ENCODE measurements at places on chromosomes 13 and 19. TPM values are rescaled to one million over a fixed set of nuclear protein-coding genes. Genes with fewer than 3 reads are reported as not detected.

DAND5 gene
- total RNA-seq, result 0.15 TPM

ATCAY gene
- total RNA-seq, result not detected

CAPNS1 gene
- 539 TPM for total RNA-seq

UFM1 gene
- total RNA-seq, result 39.1 TPM

C19orf38 gene
- total RNA-seq, result 1.8 TPM

BRCA2 gene
- 23.6 TPM for total RNA-seq

MYO1F gene
- 420 TPM for total RNA-seq

GNG7 gene
- total RNA-seq, result 0.25 TPM

TBCB gene
- 200 TPM for total RNA-seq

ZNF682 gene
- total RNA-seq, result 5.5 TPM

TUBA3C gene
- total RNA-seq, result not detected

LPAR2 gene
- 43.2 TPM for total RNA-seq

OLFM4 gene
- not detected for total RNA-seq

CERS4 gene
- total RNA-seq, result 23.2 TPM

SNRNP70 gene
- total RNA-seq, result 179 TPM

C19orf85 gene
- total RNA-seq, result not detected

CERS1 gene
- not detected for total RNA-seq

CDX2 gene
- total RNA-seq, result not detected

FXYD3 gene
- total RNA-seq, result not detected

ZNF665 gene
- 2.0 TPM for total RNA-seq

ERICH6B gene
- total RNA-seq, result not detected

CTXN1 gene
- not detected for total RNA-seq

All from activated CD4-positive, alpha-beta memory T cell treated with anti-CD3 and anti-CD28 coated beads, Interleukin-2, amount 10 ng/mL, durations not matched to agents 7 days and 5 days (primary cell).